ENCODE measurements at places on chromosomes 2 and 18.

- DNase-seq, result no peak
Measured at GRCh38 chr2:20361893-20362292, 11.2 kb upstream of the PUM2 start.

- no peak for DNase-seq
Measured at GRCh38 chr2:96770442-96771202, 9.9 kb downstream of the CNNM4 start.

GRCh38 chr2:169397697-169398096, 35.4 kb upstream of the LRP2 start:
- DNase-seq, result no peak

DNA sequence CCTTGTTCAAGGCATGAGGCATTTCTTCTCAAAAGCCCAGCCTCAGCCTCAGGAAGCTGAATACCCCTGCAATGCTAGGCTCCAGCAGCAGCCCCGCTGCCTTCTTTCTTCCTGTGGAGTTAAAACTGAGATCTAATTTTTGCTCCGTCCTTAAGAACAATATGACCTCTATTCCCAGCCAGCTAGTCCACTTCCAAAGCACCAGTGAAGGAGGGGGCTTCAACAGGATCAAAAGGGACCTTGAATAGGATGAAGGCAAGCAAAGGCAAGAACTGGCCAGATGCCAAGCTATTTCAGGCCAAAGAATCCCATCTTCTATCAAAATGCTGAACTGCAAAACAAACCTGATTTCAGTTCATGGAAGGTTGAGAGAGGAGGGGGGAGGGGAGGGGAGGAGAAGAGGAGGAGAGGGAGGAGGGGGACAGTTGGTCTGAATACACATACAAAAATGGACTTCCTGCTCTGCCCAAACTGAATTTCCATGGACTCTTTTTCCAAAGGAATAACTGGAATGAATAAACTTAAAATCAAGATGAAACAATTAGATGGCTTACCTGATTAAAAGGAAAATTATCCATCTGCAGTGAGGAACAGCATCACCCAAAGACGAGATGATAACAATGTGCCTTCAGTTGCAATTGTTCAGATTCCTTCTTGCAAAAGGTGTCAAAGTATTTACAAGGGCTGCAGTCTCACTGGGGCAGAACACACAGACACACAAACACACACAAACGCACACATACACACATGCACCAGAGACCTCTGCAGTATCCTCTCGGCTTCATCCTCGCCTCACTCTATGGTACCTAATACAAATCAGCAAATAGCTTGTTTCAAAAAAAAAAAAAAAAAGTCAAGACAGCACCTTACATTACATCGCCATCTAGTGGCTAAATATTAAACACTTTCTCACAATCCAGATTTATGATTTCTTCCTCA, at the start of gene SCN1A:
Gene SCN1A (minus strand): TSS at position 804 of the 939 bp plus-strand sequence. CDS start 54,399 bp downstream, outside the sequence.
- no peak for DNase-seq

DNA sequence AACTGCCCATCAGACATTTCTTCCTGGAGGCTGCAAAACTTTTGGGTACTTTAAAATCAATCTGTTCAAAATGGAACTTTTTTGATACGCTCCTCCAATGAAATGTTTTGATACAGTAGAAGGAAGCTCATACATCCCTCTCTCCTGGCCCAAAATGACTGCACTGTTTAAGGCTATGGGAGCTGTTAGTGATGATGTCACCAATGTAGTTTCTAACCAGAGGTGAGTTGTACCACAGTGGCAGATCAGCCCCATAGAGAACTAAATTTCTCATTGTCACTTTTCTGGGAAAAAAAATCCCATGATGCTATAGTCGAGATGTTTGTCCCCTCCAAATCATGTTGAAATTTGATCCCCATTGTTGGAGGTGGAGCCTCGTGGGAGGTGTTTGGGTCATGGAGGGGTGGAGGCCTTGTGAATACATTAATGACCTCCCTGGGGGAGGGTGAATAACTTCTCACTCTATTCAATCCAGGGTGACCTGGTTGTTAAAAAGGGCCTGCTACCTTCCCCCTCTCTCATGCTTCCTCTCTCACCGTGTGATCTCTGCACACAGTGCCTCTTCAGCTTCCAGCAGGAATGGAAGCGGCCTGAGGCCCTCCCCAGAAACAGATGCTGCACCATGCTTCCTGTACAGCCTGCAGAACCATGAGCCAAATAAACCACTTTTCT, 117.4 kb upstream of the NPAS2 start:
- DNase-seq, result no peak

GRCh38 chr18:44458777-44459176, 221.9 kb upstream of the SETBP1 start:
- no peak for DNase-seq

- no peak for DNase-seq
Measured at GRCh38 chr2:201357221-201357620, at the start of gene FLACC1. FLACC1 (minus strand) TSS chr2:201357345; CDS start chr2:201351404, 5,941 bp downstream.

DNA sequence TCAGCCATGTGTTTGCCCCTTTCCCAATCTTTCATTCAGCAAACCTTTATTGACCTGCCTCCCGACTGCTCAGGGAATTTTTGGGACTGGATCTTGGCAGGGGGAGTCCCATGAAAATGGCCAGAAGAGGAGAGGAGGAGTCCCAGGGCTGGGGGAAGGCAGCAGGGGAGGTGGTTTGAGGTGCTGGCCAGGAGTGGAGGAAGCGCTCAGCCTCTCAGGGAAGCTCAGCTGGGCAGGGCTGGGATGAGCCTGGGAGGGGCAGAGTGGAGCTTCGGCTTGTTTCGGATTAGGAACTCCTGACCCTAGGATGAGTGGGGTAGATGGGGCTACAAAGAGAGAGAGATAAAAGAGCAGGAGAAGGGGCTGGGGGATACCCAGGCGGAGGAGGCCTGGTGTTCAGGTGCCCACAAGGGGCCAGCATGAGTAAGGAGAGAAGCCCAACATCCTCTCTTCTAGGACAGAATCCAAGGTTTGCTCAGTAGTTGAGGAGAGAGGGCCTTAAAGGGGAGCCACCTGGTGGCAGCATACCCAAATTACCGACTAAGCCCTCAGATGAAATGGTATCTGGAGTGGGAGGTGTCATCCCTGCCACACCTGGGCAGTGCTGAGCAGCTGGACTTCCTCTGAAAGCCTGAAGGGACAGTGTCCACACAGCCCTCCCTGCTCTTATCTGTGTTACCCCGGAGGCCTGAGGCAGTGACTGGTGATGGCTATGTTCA, 91.1 kb downstream of the INHBB start:
- DNase-seq, result no peak

DNA sequence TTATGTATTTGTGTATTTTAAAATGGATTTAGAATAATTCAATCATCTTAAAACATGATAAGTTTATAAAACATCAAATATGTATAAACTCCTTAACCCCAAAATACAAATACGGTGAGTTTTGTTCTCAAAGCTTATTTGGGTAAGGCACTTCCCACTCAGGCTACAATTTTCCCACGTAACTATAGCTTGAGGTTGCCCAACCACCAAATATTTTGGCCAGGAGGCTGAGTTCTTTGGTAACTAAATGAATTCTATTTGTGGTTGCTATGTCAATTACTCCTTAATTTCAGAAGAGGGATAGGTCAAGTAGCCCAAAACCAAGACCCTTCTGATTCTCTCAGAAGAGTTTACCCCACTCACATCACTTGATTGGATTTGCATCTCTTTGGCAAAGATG, 70.4 kb downstream of the MYL12B start:
- DNase-seq, result no peak

DNA sequence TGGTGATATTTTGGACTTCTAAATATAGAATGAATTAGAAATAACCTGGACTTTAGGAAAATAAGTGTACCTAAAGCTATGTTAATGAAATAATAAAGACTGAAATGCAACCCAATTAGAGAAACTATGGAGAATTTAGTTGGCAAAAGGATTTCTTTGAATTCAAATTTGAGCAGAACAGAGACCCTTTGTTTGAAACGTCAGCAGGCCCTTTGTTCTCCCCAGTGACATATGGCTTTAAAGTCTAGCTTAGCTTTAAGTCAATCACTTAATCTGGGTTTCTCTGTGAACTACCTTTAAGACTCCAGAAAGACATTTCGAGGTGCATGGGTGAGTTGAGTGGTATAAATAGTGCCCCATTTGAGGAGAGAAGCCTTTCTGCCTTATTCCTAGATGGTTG, 130.5 kb upstream of the CREB1 start:
- no peak for DNase-seq

- no peak for DNase-seq
Measured at GRCh38 chr18:72985686-72986085, 117.9 kb upstream of the NETO1 start.

DNA sequence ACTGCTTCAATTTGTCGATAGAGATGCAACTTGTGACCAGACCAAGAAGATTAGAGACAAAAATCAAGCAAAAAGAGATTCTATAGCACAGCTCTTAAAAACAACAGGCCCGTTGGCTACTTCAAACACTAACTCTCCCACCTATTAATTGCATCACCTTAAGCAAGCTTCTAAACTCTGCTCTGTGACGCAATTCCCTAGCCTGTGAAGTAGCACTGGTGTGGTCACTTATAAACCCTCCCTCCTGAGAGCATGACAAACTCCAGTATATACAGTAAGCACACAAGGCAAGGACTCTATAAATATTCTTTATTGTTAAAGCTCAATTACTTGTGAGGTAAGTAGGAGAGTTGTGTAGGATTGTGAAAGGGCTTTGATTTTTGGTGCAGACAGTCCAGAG, 72.3 kb downstream of the CMPK2 start:
- DNase-seq, result no peak

GRCh38 chr2:233799716-233800115, 21.6 kb downstream of the MROH2A start:
- no peak for DNase-seq

GRCh38 chr2:197969391-197969893, 165.0 kb downstream of the PLCL1 start:
- DNase-seq, result no peak

DNA sequence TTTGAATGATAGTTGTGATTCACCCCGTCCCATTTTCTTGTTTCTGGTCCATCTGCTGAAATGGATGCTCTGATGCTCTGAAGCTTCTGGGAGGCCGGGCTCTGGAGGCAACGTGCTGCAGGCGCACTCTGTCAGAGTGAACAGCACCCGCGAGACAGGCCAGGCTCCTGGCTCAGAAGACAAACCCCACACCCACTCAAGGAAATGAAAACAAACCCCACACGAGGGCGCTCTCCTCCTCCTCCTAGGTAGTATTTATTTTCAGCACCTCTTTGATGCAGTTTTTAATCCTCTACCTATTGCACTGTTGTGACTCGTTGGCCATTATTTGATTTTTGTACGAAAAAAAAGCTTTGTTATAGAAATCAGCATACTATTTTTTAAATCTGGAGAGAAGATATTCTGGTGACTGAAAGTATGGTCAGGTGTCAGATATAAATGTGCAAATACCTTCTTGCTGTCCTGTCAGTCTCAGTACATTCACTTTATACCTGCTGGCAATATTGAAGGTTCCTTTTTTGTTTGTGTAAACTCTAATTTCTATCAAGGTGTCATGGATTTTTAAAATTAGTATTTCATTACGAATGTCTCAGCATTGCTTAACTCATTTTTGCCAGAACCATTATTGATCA, 10.3 kb upstream of the CHST10 start:
- no peak for DNase-seq

GRCh38 chr18:48729404-48729803, 190.6 kb downstream of the CTIF start:
- DNase-seq, result no peak

GRCh38 chr2:182705761-182706160, 10.3 kb upstream of the DNAJC10 start:
- DNase-seq, result no peak

GRCh38 chr2:217127744-217128143, 267.9 kb upstream of the TNP1 start:
- no peak for DNase-seq

DNA sequence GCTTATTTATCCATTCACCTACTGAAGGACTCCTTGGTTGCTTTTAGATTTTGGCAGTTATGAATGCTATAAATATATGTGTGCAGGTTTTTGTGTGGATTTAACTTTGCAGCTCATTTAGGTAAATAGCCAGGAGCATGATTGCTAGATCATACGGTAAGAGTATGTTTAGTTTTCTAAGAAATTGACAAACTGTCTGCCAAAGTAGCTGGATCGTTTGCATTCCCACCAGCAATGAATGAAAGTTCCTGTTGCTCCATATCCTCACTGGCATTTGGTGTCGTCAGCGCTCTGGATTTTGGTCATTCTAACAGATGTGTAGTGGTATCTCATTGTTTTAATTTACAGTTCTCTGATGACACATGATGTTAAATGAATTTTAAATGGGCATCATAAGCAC, 8.7 kb upstream of the DIPK1C start:
- DNase-seq, result no peak

- DNase-seq, result no peak
Measured at GRCh38 chr2:97967931-97968627, 27.7 kb downstream of the TMEM131 start.

GRCh38 chr2:96764253-96764637, 3.5 kb downstream of the CNNM4 start:
- no peak for DNase-seq

GRCh38 chr2:1701020-1701419, 43.3 kb downstream of the PXDN start:
- DNase-seq, result no peak

GRCh38 chr2:134446383-134447017, 192.6 kb downstream of the MGAT5 start:
- no peak for DNase-seq

DNA sequence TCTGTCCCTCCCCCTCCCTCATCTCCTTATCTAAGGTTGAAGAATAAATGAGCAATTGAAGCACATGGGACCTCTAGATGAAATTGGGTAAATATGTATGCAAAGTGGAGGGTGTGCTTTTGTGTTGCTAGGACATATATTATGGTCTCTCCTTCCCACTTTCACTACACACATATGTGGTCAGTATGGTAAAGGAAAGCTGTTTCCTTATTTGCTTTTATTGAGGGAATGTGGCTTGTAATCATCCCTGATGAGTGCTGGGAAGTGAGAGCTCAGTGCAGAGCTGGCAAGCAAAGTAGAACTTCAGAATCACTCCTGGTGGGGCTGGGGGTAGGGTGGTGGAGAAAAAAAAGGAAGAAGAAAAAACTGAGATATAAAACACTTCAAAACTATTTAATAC, 189.9 kb upstream of the ATP5MC3 start:
- no peak for DNase-seq

- no peak for DNase-seq
Measured at GRCh38 chr2:143903172-143903856, 616.6 kb downstream of the ZEB2 start.

DNA sequence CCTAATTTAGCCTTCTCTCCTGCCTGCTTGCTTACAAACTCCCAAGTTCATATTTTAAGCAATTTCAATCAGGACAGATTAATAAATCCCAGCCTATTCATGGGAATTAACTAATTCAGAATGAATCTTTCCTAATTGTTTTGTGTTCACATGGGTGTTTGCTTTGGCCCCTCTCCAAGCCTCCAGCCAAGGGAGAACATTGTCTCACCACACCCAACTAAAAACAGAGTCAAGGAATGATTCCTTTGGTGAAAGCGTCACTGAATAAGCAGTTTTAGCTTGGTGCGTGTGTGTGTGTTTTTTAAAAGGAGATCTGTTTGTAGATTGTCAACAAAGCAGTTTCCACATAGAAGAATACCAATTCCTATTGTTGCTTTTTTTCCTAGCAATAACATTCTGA, 43.0 kb upstream of the DSG1 start:
- DNase-seq, result no peak

Data from GOT3 (cell line).